ENCODE measurements at places on chromosomes 3 and 15. TPM values are rescaled to one million over a fixed set of nuclear protein-coding genes. Genes with fewer than 3 reads are reported as not detected.

Gene NTRK3
- total RNA-seq, result 34.6 TPM

DNA sequence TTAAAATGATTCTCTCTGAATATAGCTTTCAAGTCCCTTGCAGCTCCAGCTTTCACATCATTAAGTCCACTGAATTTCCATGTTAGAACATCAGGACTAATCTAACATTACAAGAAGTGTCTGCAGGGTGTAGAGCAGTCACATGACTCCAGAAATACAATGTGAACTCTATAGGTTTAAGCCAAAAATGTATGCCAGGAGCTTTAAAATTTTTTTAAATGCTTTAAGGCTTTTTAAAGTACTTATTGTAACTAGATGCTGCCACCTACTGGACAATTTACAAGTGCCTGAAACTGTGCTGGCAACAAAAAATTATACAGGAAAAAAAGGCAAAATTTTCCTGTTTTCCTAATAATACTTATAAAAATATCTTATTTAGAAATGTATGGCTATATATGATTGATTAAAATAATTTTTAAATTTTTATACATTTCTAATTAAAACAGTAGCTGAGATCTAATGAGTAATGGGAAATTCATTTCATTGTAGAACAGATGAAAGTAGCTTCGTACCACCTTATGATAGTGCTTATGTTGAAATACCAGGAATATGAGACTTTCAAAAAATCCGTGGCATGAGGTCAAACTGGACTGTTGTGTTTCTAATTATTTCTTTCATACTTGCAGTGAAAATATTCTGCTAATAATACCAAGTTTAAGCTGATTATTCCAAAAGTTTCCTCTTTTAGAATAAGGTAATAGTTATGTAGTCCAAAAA lies 25.7 kb downstream of the FSIP1 start:
- no peak for DNase-seq

GRCh38 chr3:72411126-72411525 lies 437.1 kb downstream of the SHQ1 start:
- no peak for DNase-seq

DNA sequence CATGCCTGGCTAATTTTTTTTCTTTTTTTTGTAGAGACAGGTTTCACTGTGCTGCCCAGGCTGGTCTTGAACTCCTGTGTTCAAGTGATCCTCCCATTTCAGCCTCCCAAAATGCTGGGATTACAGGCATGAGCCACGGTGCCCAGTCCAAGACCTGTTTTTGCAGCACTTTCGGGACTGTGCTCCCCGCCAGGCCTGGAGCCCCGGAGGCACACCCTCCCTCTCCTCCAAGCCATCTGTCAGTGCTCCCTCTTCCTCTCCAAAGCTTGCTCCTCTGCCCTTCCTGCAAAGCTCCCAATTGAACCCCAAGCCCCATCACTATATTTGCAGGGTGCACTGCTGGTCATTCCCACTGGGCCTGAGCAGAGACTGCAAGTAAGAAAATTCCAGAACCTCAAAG lies 98.1 kb downstream of the CORO2B start:
- DNase-seq, result no peak

DNA sequence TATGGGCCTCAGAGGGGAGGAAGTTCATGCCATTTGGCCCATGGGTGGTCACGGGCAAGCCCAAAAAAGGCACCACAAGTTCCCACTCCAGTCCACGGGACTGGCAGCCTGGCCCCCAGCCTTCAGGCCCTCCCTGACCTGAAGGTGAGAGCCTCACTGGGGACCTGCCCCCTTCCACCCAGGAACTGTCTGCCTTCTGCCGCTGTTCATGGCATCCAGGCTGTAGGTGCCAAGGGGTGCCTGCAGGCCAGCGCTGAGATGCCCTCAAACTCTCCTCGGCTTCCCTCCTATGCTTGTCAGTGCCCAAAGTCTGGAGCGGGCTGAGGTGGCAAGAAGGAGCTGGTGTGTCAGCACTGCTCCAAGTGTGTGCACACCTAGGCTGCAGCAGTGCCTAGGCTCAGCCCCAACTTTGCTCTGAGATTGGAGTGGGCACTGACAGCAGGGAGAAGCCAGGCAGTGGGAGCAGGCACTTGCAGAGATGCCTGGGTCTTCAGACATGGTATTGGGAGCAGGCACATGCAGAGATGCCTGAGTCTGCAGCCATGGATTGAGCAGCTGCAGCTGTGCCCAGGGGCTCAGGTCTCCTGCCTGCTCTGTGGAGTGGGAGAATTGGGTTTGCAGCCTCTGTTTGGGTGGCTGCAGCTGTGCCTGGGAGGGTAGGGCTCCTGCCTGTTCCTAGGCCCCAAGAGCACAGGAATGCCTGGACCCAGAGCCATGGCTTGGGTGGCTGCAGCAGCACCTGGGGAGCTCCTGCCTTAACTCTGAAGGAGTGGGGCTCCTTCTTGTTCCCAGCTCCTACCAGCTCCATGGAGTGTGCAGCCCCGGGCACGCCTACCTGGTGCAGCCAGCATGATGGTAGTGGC lies 44.0 kb upstream of the PRR23C start:
- no peak for DNase-seq

DNA sequence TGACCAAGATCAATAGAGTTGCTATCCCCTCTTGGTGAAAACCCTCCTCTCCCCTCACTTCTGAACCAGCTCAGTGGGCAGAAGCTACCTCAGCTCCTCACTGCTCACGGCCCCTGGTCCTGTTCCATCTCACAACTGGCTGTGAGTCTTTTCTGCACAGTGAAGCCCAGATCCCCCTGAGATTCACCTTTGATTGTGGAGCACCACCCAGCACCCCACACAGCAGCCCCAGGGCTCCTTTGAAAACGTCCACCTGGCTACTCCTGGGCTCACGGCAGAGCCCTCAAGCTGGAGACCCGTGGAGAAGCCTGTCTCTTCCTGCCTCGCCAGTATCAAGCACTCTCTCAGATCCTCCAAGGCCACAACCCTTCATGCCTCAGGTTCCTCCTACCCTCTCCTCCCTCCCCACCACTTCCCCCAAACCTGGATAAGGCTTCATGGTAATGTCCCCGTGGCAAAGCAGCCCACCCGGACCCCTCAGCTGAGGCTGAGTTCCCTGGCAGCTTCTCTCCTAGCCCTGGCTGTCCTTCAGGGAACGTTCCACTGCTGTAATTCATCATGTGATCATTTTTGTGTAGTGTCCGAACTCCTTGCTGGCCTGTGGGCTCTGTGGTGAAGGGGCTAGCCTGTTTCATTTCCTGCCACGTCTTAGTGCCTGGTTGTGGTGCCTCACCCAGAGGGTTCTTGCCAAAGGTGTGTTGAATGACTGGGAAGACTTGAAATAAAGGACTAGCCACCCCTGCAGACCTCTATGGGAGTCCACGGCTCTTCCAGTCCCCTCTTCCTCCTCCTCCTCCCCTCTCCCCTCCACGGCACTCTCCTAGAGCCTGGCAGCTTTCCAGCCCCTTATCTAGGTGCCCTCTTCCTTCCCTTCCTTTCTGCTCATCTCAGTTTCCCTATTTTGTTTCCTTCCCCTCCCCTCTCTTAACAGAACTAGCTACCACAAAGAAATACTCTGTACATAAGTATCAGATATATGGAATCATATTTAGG lies 44.5 kb downstream of the KY start:
- DNase-seq, result no peak

Data from frontal cortex (tissue), 4 donors.